ENCODE measurements at places on chromosomes 3 and 15. TPM values are rescaled to one million over a fixed set of nuclear protein-coding genes. Genes with fewer than 3 reads are reported as not detected.

Gene IL5RA
- total RNA-seq = 2.2 TPM

GRCh38 chr3:104106276-104106675, 1260.4 kb upstream of the ALCAM start:
- no peak for DNase-seq

GRCh38 chr3:135779590-135780235, 185.8 kb upstream of the PPP2R3A start:
- DNase-seq = no peak

GRCh38 chr15:77181305-77182074, 110.6 kb upstream of the TSPAN3 start:
- DNase-seq = no peak

Gene MRPL47
- total RNA-seq = 7.5 TPM

Gene SLC22A14
- under 0.01 TPM for total RNA-seq

Gene TICRR
- 1.6 TPM for total RNA-seq

- DNase-seq = no peak
Observed at GRCh38 chr3:54445630-54446029, 323.3 kb downstream of the CACNA2D3 start.

Gene C3orf52
- total RNA-seq = 0.27 TPM

Gene GOLGA6L10
- 0.54 TPM for total RNA-seq

- no peak for DNase-seq
Observed at GRCh38 chr3:13660042-13660874, 111.3 kb downstream of the FBLN2 start.

GRCh38 chr3:71046791-71047190, 536.7 kb downstream of the FOXP1 start:
- no peak for DNase-seq

Gene CADPS
- total RNA-seq = not detected

Gene CDV3
- 38.5 TPM for total RNA-seq

DNA sequence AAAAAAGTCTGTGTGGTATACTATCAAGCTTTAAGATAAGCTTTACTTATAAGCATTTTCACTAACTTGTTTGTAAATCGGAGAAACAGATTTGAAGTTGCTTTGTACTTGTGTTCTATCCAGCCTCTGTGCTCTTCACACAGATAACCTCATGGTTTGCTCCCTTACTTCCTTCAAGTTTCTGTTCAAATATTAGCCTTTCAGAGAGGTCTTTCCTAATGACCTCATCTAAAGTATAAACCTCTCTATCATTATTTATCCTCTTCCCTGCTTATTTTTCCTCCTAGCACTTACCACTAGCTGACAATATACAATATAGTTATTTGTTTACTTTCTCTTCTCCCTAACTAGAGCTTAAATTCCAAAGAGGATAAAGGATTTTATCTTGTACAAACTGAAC, 180.0 kb downstream of the CBLB start:
- no peak for DNase-seq

Gene ZPLD1
- total RNA-seq = not detected

GRCh38 chr3:130725746-130726145, 20.9 kb downstream of the PIK3R4 start:
- DNase-seq = no peak

DNA sequence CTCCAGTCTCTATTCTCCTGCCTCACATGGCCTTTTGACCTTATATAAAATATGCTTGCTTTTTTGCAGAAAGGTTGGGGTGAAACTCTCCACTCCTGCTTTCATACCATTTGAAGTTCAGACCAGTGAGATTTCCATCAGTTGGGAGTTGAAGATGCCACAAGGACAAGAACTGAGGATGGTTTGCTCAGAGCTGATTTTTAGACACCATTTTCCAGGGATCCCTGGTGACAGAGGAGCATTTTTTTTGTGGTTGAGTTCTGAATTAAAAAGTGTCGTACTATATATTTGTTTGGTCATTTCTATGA, 8.8 kb upstream of the TM4SF1 start:
- no peak for DNase-seq

GRCh38 chr3:129994883-129995559, 20.5 kb downstream of the TRH start:
- DNase-seq = no peak

Gene ITGA11
- total RNA-seq = 0.27 TPM

GRCh38 chr15:45550436-45550835, 27.9 kb upstream of the SLC30A4 start:
- DNase-seq = no peak

DNA sequence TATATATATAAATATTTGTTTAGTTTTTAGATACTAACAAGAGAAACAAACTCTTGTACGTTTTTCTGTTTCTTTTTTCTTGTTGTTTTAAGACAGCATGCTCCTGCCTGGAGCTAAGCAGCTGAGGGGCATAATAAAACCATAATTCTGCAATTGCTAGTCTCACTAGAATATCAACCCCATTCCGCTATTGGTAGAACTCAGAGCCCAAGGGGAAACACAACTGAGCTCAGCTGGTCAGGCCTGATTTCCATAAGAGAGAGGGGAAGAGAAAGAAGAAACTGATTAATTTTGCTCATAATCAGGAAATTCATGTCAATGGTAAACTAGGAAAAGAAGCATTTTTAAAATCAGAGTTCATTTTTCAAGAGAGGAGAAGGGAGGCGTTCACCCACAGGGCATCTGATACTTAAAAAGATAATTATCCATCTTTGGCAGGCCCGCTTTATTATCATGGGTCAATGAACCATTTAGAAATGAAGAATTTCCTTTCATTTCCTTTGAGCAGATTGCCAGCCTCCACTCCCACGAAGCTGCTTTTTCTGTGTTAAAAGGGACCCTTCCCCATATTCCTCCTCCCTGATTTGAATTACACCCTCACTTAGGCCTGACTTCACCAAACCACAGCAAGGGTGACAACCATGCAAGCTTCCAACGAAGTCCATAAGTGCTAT, 965.3 kb upstream of the CFAP20DC start:
- DNase-seq = no peak

Gene BAHD1
- 26.9 TPM for total RNA-seq

- no peak for DNase-seq
Observed at GRCh38 chr3:127068871-127069270, 86.0 kb downstream of the PLXNA1 start.

GRCh38 chr3:168093229-168093628, 2.5 kb downstream of the GOLIM4 start:
- DNase-seq = no peak

Gene MESP1
- total RNA-seq = 1.3 TPM

GRCh38 chr3:73498764-73499622, 125.7 kb downstream of the PDZRN3 start:
- DNase-seq = no peak

Gene LRRC58
- 18.0 TPM for total RNA-seq

Gene ABHD14A
- 28.5 TPM for total RNA-seq

Gene SEMA3G
- total RNA-seq = 0.54 TPM

GRCh38 chr3:27533261-27533607, 49.0 kb upstream of the SLC4A7 start:
- DNase-seq = no peak

- peak; percentile 12 for DNase-seq
Observed at GRCh38 chr15:55829826-55830225, 86.9 kb upstream of the PRTG start.

DNA sequence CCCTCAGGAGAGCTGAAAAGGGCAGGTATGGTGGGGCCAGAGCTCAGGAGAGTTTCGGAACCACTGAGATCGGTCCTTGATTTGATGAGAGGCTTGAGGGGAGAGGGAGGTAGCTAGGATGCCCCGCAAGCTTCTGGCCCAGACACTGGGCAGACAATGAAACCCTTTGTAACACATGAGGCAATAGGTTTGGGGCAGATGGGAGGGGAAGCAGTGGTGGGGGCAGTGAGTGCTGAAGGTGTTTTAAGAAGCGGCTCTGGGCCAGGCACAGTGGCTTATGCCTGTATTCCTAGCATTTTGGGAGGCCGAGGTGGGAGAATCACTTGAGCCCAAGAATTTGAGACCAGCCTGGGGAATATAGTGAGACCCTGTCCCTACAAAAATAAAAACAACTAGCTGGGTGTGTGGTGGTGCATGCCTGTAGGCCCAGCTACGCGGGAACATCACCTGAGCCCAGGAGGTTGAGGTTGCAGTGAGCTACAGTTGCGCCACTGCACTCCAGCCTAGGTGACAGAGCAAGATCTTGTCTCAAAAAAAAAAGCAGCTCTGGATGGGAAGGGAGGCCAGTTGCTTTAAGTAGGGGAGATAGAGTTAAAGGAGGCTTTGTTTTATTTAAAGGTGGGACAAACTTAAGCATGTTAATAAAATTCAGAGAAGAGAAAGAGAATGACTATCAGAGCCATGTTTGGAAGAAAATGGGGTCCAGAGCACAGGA, 9.6 kb upstream of the SNX22 start:
- no peak for DNase-seq

Gene POPDC2
- total RNA-seq = 0.54 TPM

Gene SEMA5B
- total RNA-seq = 0.27 TPM

DNA sequence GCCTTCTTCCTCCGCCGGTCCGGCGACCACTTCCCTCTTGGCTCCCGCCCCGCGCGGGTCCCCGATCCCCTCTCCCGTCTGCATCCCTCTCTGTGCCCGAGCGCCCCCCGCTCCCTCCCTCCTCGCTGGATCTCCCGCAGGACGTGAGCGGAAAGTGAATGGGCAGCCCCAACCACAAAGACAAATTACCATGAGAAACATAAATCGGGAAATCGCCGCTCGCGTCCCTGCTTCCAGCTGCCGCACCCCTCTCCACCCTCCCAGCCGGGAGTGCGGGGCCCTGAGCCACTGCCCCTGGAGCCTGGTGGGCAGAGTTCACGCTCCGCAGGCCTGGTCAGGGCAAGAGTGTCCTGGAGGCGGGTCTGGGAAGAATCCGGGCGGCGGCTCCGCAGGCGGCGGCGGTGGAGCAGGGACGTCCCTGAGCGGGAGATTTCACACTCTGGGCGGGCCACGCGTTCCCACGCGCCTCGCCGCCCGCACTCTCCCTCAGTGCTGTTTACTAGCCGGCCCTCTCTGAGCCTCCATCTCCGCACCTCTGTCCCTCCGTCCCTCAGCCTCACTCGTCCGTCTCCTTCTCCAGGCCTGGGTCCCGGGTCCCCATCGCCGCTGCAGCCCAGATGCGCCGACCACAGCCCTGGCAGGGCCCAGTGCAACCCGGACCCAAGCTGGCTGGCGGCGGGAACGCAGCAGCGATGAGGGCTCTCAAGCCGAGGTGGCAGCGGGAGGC, 835 bp downstream of the SEMA5B start:
- DNase-seq = no peak

- peak; percentile 66 for DNase-seq
Observed at GRCh38 chr3:9422712-9423424, 25.5 kb downstream of the SETD5 start.

- DNase-seq = peak; percentile 39
Observed at GRCh38 chr15:90002428-90002844, 1.3 kb downstream of the ZNF710 start.

DNA sequence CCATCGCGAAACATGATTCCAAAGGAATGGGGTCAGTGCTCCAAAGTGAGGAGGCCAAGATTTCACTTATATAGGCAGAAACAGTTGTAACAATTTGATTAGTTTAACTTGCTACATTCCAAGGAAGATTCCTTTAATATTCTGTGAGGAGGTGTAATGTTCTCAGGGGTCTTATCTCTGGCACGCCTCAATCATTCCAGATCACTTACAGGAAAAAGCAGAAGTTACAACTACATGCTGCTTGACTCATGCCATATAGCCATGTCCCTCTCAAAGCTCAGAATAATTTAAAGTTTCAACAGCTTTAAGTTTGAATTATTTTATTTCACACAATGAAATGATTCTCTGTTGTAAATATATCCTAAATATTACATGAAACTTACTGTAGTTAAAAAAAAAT, 3.5 kb upstream of the FYTTD1 start:
- DNase-seq = no peak

- DNase-seq = no peak
Observed at GRCh38 chr15:71323082-71323481, 207.8 kb downstream of the THSD4 start.

GRCh38 chr3:49805367-49805782, 2.3 kb downstream of the INKA1 start:
- DNase-seq = peak; percentile 63

- DNase-seq = no peak
Observed at GRCh38 chr3:104032283-104032682, 1334.4 kb upstream of the ALCAM start.

GRCh38 chr3:13228584-13228983, 155.4 kb upstream of the IQSEC1 start:
- no peak for DNase-seq

- DNase-seq = peak; percentile 90
Observed at GRCh38 chr3:9946112-9947024, 5.8 kb downstream of the PRRT3 start.

DNA sequence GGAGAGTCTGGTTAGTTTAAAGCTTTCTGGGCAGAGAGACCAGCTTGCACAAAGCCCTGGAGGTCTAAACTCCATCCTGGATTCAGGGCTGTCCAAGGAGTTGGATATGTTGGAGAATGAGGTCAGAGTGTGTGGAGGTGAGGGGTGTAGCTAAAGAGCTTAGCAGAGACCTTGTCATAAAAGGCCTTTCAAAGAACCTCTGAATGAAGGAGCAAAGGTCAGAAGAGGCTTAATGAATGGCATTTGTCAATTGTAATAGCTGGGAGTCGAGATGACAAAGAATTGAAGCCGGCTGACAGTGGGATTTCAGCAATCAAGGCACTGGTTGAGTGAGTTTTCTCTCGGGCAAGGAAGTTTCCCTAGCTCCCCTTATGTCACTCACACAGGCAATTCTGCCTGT, 202.6 kb downstream of the PDCD6IP start:
- no peak for DNase-seq

All from hematopoietic multipotent progenitor cell (in vitro differentiated cells).